ENCODE measurements at places on chromosomes 4 and X.

DNA sequence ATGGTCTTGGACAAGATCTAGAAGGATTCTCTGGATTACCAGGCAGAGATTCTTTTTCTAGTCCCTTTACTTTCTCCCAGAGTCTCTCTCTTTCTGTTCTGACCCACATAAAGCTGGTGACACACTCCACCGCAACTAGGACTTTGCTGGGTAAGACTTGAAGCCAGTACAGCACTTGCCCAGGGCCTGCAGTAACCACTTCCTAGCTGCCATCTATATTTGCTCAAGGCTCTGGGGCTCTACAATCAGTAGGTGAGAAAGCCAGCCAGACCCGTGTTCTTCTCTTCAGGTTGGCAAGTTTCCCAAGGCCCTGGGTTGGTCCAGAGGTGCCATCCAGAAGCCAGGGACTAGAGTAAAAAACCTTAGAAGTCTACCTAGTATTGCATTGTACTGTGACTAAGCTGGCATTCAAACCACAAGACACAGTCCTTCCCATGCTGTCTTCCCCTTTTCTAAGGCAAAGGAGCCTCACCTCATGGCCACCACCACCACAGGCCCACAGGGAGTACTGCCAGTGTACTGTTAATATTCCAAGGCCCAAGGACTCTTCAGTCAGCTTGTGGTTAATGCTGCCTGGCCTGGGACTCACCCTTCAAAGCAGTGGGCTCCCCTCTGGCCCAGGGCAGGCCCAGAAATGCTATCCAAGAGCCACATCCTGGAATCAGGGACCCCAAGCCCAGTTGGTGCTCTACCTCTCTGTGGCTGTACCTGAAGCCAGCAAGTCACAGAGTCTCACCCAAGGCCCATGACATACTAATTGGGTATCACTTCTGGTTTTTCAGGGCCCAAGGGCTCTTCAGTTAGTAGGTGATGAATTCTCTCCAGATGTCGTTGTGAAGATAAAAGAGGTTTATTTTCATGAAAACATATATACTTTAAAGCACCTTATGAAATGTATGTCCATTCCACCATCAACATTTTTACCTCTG lies 54.7 kb downstream of the CD38 start:
- no peak for DNase-seq

DNA sequence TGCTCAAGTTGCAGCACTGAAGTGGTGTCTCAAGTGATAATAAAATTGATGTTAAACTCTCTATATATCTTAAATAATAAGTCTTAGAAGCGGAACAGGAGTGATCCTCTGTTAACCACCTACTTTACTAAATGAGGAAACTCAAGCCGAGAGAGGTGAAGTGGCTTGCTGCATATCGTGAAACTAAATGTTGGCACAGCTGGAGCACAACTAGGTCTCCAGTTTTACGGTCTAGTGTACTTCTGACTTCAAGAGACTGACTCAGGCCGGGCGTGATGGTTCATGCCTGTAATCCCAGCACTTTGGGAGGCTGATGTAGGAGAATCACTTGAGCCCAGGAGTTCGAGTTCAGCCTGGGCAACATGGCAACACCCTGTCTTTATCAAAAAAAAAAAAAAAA lies 35.5 kb upstream of the PLS3 start:
- no peak for DNase-seq

DNA sequence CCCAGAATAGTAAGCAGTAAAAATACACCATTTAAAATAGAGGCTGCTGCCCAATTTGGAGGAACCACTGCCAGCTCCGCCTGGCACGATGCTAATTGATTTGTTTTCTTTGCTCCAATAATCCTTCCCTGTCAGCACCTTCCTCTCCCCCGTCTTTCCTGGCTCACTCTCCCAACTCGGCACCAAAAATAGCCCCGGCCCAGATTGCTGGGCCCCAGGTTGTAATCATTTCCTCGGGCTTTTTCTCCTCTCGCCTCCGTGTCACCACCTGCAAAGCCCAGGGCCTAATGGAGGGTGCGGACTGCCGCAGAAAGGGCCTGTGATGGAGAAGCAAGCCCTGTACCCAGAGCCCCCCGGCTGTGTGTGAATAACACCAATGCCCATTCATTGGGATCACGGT lies 197.6 kb upstream of the PSAPL1 start:
- DNase-seq, result no peak

DNA sequence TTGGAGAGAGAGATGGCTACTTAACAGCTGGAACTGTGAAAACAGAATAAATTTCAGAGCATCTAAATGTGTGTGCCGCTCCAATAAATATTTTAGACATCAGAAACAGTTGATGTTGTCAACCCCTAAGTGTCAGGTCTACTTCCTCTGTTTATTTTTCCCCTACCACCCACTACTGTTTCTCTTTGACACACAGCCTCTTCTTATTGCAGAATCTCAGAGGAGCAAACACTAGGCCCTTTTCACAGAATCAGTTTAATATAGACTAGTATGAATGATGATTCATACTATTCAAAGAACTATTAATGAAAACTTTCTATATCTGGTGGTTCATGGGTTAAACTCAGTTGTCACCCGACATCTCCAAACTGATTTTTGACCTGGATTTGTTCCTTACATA lies 33.9 kb downstream of the NAA11 start:
- DNase-seq, result no peak

DNA sequence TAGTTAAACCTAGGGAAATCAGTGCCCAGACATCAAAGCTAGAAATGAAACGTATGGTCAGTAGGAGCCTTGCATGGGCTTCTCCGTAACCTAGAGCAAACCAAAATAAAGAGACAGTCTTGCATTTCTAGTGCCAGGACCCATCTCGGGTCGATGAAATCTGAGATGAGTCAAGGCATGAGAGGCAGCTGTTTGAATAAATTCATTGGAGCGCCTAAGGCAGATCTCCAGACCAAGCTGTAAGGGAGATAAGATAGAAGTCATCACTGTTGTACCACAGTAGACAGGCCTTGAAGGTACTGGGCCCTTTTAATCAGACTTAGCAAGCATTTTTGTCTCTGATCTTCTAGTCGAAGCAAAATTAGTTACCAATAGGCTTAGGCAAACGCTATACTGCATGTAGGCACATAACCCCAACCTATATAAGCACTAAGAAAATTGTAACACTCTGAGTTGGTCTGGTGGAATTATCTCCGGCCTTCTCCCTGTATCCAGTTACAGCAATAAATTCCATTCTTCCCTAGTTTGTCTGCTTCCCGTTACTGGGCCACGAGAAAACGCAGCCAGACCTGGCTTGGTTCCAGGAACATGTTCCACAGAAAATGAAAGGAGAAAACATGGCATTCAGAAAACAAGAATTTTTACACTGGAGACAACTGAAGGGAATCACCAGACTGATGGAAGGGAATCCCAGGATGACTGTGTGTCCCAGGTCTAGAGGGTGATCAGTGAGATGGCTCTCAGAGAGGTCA lies 21.1 kb upstream of the PAPSS1 start:
- DNase-seq, result no peak

DNA sequence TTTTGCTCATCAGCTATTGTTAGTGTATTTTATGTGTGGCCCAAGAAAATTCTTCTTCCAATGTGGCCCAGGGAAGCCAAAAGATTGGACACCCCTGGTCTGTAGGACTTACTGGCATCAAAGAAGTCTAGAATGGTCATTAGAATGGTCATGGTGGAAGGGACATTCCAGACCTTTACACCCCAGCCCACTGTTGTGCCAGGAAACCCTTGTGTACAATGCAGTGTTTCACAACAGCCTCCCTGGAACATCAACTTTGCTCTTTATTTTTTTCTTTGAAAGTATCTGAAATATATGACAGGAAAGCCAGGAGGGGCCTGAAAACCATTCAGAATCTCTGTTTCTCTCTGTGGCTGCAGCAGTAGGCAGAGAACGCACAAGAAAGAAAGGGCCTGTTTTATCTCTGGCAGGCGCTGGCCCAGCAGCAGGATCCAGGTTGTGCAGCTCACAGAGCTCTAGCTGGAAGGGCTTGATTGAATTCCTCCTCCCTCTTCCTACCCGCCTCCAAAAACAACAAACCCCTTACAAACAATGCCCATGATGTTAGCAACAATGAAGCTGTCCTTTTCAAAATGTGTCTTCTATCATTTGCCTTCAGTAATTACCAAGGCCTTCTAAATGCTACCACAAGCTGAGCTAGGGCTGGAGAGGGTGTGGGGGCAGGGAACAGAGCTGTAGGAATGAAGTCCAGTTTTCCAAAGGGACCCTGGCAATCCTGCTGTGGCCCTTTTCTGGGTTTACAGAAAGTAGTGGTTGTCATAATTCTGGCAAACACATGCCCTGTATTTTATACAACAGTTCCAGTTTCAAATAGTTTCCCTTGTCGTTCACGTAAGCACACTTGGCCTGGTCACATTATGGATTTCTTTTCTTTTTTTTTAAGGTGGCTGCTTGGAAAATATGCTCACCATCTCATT lies 32.3 kb upstream of the TFDP3 start:
- no peak for DNase-seq

GRCh38 chrX:132648895-132649294 lies 160.1 kb upstream of the MBNL3 start:
- no peak for DNase-seq

- no peak for DNase-seq
Observed at GRCh38 chr4:145195167-145195952, 15.0 kb upstream of the OTUD4 start.

- no peak for DNase-seq
Observed at GRCh38 chrX:109774706-109775105, 41.6 kb upstream of the ACSL4 start.

DNA sequence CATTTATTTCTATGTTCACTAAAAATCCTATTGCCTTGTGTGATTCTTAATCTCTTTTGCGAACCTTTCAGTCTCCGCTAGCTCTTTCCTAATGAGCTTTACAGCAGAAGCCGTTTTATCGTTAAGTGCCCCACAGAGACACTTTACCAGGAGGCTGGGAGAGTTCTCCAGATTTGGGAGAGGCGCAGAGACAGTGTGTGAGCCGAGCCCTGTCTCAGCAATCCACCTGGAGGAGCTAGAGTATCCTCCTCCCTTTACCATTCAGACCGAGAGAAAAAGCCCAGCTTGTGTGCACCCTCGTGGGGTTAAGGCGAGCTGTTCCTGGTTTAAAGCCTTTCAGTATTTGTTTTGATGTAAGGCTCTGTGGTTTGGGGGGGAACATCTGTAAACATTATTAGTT lies 54.9 kb upstream of the MTM1 start:
- DNase-seq, result no peak

GRCh38 chr4:99414401-99414800 lies 20.7 kb downstream of the ADH7 start:
- no peak for DNase-seq

DNA sequence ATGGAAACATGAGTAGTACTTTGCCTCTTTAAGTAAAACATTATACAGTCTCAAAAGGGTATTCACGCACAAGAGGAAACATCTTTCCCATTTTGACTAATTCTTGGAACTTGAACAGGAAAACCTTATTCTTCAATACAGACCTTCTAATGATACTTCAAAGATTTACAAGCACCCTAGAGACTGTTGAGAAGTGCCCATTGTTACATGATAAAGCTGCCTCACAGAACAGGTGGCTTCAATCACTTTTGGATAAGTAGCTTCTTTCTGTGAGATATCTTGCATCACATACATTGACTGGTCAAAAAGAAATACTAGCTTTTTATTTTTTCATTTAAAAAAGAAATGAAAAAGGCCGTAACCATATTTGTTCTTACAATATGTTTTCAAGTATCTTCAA lies 219.4 kb downstream of the EPHA5 start:
- DNase-seq, result no peak

Data from activated CD4-positive, alpha-beta T cell treated with anti-CD3 and anti-CD28 coated beads, Interleukin-2, amount 50 U/mL, for 4 hours (primary cell).